ENCODE measurements at places on chromosomes 7 and 10. TPM values are rescaled to one million over a fixed set of nuclear protein-coding genes. Genes with fewer than 3 reads are reported as not detected.

GRCh38 chr7:134693256-134693655, 46.6 kb downstream of the BPGM start:
- DNase-seq = no peak
- no peaks in the 10 kb centered on the region for H3K36me3 ChIP-seq
- peaks cover 8% of the 10 kb centered on the region for H3K27me3 ChIP-seq
- no peak overlapping the region for H3K27ac ChIP-seq
- no peak overlapping the region for H3K4me3 ChIP-seq

- H3K36me3 ChIP-seq = no peaks in the 10 kb centered on the region
- no peak overlapping the region for H3K4me3 ChIP-seq
- no peak overlapping the region for H3K27ac ChIP-seq
- DNase-seq = no peak
- no peaks in the 10 kb centered on the region for H3K4me1 ChIP-seq
These were observed 52.3 kb upstream of the COL13A1 start for GRCh38 chr10:69749178-69750010.

DNA sequence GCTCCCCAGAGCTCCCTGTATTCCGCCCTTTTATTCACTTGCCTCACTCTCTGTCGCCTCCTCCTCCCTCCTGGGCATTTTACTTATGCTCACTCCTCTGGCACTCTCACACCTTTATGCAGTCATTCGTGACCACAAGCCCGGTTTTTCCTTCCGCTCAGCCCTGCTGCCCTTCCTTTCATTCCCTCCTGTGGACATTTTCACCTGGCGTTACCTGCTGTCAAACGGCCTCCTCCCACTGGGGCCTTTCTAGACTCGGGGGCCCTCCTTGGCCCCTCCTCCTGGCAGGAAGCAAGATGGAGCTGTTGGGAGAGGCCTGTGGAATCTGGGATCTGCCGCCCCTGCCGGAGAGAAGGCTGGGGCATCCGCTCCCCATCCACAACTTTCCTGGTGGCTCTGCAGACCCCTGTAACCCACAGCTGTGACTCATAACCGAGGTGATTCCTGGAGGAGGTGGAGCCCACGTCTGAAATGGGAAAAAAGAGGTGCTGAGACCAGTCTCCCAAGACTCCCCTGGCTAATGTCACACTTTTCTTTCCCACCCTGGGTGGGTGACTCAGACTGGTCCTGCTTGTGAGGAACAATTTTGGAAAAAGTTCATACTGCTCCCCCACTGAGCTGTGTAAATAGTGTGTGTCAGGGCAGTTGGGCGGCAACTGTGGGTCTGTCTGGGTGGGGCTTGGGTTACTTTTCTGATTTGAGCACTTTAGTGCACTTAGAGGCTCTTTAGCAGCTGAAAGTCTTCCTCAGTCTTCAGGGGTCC, 1.2 kb downstream of the VCL start:
- peak overlapping the region; percentile 76 for H3K27ac ChIP-seq
- H3K4me3 ChIP-seq = peak overlapping the region; percentile 96
- H3K27me3 ChIP-seq = no peaks in the 10 kb centered on the region
- peaks cover 39% of the 10 kb centered on the region for H3K4me1 ChIP-seq
- no peak for DNase-seq

ANKRD22 gene
- not detected for total RNA-seq

SHTN1 gene
- not detected for total RNA-seq

GRCh38 chr7:152336754-152337368, 98.9 kb downstream of the KMT2C start:
- H3K36me3 ChIP-seq = peaks cover 3% of the 10 kb centered on the region
- no peak overlapping the region for H3K4me3 ChIP-seq
- no peak for DNase-seq
- H3K27me3 ChIP-seq = no peaks in the 10 kb centered on the region
- H3K27ac ChIP-seq = no peak overlapping the region
